ENCODE measurements at places on chromosomes 5 and 9.

DNA sequence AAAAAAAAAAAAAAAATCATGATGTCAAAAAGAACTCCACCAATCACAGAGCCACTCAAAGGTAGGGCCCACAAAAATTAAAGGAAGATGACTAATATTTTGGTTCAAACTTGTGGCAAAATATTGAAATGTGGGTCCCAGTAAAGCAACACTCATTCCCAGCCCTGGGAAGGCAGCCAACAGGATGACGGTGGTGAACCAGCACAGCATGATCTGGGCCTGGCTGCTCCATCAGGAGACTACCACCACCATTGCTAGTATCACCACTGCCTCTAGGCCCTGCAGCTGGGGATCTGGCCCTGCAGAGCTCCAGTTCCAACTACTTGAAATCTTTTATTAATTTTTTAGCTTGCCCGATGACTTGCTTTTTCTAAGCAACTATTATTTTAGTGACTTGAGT, 206.8 kb upstream of the ITGA1 start:
- no peak for DNase-seq

- DNase-seq = no peak
These were observed 18.1 kb upstream of the LPCAT1 start for GRCh38 chr5:1541702-1542400.

- DNase-seq = no peak
These were observed 384.7 kb downstream of the BNC2 start for GRCh38 chr9:16485575-16486321.

GRCh38 chr5:10489810-10490426, 48.2 kb downstream of the ROPN1L start:
- DNase-seq = no peak

DNA sequence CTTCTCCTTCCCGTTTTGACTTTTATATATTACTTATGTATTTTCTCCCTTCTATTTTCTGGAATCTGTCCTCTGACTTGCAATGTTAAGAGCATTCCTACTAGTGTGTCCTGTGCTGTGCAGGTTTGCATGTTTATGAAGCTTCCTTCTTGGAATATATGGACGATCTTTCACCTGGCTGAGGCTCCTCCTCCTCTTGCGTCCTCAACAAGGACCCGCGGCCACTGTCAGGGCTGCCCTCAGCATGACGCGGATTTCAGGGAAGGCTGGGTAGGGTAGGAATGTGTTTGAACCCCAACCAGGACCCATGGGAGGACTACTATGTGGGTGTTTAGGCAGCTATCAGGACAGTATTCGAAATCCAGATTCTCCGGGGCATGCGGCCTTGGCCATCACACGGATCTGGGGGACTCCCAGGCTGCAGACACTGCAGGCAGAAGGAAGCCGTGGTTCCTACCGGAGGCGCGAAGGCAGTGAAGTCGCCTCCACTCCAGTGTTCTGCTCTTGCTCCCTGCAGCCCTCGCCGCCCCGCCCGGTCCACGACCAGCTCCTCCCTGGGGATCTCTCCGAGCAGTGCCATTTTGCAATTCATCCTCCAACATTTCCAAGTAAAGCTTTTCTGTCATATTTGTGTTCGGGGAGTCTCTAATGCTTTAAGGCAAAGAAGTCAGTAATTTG, 37.0 kb upstream of the OSMR start:
- DNase-seq = no peak

DNA sequence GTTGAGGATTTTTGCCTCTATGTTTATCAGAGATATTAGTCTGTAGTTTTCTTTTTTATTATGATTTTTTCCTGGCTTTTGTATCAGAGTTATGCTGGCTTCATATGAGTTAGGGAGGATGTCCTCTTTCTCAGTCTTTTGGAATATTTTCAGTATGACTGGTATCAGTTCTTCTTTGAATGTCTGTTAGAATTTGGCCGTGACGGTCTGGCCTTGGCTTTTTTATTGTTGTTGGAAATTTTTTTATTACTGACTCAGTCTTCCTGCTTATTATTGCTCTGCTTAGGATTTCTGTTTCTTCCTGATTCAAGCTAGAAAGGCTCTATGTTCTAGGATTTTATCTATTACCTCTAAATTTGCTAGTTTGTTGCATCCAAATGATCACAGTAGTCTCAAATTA, 421.9 kb downstream of the CDH10 start:
- DNase-seq = no peak

- no peak for DNase-seq
These were observed 69.2 kb downstream of the RCL1 start for GRCh38 chr9:4861736-4862451.

- DNase-seq = no peak
These were observed 21.2 kb downstream of the CAST start for GRCh38 chr5:96683392-96683791.

DNA sequence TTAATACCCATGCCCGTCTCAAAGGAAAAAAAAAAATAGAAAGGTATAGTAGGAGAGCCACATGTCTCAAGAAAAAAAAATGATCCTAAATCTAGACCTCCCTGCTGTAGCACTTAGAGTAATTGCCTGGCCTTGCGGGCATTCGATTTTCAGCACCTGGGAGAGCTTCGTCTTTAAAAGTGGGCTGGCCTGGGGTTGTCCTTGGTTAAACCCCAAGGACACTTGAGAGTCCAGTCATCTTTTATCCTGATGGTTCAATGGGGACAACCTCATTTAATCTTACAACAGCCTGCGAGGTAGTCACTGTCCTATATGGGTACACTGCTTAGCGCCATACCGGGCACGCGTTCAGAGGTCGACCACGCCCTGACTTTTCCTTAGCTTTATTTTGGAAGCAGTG, 60.1 kb downstream of the MAT2B start:
- no peak for DNase-seq

- no peak for DNase-seq
These were observed 168.2 kb upstream of the DMRTA1 start for GRCh38 chr9:22278426-22278825.

DNA sequence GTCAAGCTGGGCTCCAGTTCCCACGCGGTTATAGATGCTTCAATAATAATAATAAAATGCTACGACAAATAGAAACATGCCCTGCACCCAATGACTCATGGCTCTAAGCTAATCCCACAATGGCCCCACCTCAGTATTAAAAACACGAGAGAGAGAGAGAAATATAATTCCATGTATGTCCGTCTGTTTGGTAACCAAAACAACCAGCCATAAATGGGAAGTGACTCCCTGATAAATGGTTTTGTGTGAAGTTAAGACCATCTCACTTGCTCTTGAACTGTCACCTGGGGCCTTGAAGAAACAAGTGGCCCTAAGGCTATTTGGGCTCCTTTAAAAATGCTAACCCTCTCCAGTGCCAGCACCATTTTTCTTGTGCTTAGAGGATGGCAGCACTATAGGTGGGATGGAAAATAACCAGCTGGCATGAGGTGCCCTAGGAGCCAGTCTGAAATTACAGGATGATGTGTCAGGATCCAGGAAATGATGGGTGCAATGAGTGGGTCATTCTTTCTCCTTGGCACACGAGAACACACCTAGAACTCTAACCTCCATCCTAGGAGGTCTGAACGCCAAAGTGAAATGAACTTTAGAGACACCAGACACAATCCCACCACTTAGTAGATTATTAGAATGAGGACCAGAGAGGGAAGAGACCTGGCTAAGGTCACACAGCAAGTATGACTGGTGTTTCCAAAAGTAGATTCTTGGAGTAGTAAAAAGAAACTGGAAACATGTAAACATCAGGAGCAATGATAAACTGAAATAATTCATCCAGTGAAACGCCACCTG, 35.7 kb upstream of the ADRB2 start:
- DNase-seq = no peak

GRCh38 chr9:120326049-120326693, 253.8 kb downstream of the CDK5RAP2 start:
- DNase-seq = no peak

DNA sequence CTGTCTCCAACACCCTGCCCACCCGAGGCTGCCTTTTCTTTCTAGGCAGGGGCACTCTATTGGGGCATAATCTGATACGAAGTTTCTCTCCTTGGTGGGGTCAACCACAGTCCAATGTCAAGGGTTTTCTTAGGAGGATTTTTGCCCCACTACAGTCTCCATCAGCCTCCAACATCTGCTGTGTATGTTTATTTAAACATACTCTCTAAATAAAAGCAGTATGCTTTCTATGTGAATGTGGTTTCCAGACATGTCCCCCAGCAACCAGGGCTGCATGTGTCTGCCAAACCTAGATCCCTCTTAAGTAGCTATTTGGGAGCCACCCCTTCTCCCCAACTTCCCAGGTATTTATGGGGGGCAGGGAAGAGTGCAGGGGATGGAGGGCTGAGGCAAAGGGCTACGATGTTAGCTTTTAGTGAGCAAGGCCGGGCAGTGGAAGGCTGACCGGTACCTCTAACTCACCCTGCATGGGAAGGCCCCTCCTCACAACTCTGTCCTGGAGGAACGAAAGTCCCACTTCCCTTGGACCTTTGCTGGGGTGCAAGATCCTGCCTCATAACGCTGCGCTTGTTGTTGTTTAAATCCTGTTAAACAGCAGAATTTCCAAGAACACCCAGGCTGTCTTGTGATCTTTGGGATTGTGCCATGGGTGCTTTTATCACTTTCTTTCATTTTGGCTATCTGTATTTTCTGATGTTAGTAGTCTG, 75.4 kb downstream of the NREP start:
- no peak for DNase-seq

DNA sequence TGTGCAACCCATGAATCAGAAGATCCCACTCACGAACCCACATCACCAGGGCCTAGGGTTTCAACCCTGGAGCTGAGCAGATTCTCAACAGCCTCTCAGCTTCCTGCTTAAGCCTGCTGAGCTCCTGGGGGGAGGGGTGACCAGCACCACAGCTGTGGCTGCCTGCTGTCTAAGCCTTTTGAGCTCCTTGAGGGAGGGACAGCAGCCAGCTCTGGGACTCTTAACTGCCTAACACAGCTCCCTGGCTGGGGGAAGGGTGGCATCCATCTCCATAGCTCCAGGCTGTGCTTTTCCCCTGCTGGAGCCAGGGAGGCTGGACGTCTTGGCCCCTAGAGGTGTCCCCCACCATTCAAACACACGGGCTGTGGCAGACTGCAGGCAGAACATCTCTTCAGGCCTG, 250.3 kb downstream of the DMAC1 start:
- no peak for DNase-seq

GRCh38 chr5:90144625-90145327, 264.8 kb downstream of the CETN3 start:
- DNase-seq = no peak

- DNase-seq = no peak
These were observed 22.8 kb upstream of the PANK3 start for GRCh38 chr5:168601972-168602371.

GRCh38 chr9:2711716-2712115, 5.6 kb upstream of the KCNV2 start:
- DNase-seq = no peak

GRCh38 chr9:84368601-84369000, 28.0 kb upstream of the SLC28A3 start:
- no peak for DNase-seq

DNA sequence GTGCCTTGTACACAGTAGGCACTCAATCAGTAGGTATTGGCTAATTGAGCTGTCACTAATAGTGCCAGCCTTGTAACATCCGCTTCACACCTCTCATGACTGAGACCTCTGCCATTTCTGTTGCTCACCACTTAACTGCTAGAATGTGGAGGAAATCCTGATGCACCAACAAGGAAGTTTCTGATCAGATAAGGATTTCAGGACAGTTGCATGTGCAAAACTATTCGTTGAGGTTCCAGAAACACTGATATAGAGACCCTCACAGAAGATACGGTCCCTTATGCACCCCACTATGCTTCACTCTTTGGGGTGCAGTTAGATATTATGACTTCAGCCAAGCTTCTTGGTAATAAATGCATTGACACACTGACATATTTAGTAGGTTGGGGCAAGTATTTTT, 10.7 kb downstream of the SAP30L start:
- no peak for DNase-seq

- DNase-seq = no peak
These were observed 63.5 kb downstream of the DUSP1 start for GRCh38 chr5:172707285-172708182.

DNA sequence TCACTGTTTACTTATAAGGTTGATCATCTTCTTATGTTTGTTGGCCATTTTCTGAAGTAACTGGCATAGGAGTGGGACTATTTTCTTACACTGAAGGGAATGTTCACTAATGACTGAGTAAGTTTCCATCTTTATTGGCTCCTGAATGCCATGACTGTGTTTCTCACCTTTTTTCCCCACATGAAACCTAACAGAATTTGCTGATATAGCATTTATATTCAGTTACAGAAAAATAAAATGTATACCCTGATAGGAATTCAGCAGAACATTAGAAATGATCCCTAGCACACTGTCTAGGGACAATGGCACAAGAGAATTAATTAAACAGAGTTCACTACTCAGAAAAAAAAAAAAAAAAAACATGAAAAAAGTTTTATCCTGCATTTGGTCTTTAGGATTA, 1465.1 kb upstream of the C9orf72 start:
- DNase-seq = no peak

GRCh38 chr5:161283296-161283695, 263.2 kb downstream of the GABRB2 start:
- no peak for DNase-seq

- no peak for DNase-seq
These were observed at the start of gene NR2F1-AS1 for GRCh38 chr5:93580927-93581445. Gene NR2F1-AS1, minus strand, starts transcription at chr5:93581219.

GRCh38 chr5:34005211-34005610, 2.6 kb downstream of the AMACR start:
- DNase-seq = no peak

GRCh38 chr5:94562327-94562971, 56.0 kb downstream of the KIAA0825 start:
- DNase-seq = no peak

GRCh38 chr9:106945727-106946660, 83.0 kb downstream of the ZNF462 start:
- DNase-seq = no peak

DNA sequence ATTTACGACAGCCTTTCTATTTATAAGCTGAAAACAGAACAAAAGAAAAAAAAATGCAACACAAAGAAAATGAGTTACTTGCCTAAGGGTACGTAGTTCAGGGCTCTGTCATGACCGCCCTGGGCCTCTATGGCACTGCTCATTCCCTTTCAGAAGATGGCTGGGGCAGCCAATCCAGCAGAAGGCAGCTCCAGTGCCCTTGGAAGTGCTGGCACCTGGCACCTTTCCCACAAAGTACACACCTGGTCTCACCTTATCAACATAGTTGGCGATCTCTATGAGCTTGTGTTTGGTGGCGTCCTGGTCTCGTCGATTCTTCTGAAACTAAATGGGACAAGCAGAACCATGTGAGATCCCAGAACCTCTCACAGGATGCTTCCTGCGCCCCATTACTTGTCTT, 53.2 kb downstream of the NIPAL4 start:
- no peak for DNase-seq
